ENCODE measurements at places on chromosomes 13 and 19.
A peak's percentile ranks its signal among the peaks of the same experiment; 100 is the strongest.

DNA sequence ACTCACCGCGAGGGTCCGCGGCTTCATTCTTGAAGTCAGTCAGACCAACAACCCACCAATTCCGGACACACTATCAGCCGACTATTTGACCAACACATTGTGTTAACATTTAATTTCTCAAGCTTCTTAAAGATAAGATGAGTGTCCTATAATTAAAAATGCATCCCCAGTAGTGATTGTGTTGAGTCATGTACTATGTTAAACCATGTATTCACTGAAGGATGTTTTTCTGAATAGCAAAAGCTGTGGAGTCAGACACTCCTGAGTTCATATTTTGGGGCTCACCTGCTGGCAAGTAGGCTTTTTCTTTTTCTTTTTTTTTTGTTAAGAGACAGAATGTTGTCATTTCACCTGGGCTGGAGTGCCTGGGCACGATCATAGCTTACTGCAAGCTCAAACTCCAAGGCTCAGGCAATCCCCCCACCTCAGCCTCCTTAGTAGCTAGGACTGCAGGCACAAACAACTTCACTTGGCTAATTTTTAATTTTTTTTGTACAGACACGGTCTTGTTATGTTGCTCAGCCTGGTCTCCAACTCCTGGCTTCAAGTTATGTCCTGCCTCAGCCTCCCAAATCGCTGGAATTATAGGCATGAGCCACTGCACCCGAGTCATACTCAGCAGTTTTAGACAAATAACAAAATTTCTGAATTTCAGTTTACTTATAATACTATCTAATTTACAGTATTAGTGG lies 606.9 kb downstream of the PCDH9 start:
- no peak for DNase-seq

- DNase-seq, result no peak
Measured at GRCh38 chr13:43831088-43831487, 44.3 kb upstream of the ENOX1 start.

- DNase-seq, result no peak
Measured at GRCh38 chr13:26531742-26532141, 25.7 kb upstream of the WASF3 start.

DNA sequence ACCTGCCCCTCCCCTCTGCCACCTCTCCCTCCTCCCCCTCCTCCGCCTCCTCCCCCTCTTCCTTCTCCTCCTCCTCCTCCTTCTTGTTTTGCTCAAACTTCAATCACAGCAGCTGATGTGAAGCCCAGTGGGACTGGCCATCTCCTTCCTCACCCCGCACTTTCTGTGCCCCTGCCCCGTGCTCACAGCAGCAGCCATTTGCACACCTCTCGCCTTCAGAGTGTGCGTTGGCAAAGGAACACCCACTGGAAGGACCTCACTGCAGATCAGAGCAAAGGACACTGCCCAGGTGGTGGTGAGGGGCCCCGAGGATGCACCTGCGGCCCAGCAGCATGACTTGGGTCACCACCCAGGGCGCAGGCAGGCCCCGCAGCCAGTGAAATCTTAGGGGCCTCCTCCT lies 98.8 kb downstream of the SOX1 start:
- DNase-seq, result no peak

DNA sequence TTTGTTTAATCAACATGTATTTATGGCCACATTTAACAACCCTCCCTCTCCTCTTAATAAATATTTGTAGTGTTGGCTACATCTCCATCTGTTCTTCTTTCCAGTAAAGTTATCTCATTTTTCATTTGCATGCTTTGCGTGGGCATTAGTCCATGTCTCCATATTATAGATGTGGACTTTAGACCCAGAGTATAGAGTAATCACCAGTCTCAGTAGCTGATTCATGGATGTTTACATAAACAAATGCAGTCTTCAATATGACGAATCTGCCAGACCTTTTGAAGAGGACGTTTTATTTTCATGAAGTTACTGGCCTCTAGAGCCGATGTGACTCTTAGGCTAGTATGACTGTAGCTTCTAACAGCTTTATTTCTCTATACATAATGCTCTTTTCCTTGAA lies 1546.2 kb downstream of the OLFM4 start:
- no peak for DNase-seq

DNA sequence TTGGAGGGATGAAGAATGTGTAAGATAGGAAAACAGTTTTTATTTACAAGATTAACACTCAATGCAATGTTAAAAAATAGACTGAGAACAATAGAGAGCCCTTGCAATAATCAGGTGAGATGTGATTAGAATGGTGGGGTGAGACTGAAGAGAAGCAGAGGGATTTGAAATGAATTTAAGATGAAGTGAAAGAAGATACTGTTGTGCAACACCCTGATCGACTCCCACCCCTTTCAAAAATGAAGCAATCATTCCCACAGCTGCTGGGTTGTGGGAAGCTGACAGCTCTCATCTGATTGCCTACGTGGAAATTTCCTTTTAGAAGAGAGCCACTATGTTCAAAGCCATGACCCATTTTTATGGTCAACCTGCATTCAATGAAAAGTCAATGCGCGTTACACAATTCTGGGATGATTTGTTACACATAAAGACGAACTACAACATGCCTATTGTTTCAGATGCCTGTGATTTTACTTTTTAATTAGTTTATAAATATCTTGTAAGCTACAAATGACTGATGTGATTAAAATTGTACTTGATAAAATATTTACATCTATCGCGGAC lies 1374.8 kb downstream of the PCDH9 start:
- DNase-seq, result no peak

DNA sequence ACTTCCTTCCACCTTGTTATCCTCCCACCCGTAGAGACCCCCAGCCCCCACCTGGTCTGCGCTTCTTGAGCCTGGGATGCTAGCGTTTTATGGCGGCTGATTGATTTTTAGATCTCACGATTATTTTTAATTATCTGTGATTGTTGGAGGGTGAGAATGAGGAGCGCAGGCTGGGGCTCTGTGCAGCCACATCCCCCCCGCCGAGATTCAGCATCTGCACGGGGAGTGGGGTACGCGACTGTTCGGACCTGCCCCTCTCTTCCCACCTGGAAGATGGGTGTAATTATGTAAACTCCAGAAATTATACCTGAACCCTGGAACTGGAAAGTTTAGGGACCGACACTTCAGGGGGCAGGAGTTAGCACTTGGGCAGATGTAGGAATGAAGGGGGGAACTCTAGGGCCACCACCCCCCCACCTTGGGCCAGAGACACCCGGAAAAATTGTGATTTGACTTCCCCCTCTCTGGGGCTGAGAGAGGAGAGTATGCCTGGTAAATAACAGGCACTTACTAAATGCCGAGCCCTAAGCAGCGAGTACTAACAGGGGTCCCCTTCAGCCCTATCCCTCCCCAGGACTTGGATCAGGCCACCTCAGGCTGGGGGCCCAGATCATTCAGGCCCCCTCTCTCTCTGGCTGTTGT lies 1.8 kb upstream of the ONECUT3 start:
- DNase-seq, result no peak

DNA sequence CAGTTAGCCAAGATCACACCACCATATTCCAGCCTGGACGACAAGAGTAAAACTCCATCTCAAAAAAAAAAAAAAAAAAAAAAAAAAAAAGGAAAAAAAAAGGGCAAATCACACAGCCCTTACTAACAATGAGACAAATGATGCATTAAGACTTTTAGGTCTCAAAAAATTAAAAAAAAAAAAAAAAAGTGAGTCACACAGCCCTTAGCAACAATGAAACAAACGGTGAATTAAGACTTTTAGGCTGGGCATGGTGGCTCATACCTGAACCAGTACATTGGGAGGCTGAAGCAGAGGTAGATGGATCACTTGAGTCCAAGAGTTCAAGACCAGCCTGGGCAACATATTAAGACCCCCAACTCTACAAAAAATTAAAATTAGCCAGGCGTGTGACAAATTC lies 32.4 kb upstream of the EIF3G start:
- no peak for DNase-seq

GRCh38 chr19:1110809-1111640 lies 7.2 kb downstream of the GPX4 start:
- no peak for DNase-seq

DNA sequence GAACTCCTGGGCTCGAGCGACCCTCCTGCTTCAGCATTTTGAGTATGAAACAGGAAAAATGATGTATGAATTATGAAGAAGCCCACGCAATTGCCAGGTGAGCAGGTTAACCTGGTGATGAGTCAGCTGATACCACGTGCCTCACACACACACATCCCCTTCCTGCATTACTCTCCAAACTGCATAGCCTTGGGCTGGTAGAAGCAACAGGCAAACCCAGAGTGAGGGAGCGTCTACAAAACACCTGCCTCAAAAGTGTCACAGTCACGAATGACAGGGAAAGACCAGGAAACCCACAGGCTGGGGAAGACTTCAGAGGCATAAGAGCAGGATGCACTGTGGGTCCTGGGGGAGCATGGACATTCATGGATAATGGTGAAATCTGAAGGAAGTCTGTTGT lies 192.8 kb upstream of the IRS2 start:
- DNase-seq, result no peak

DNA sequence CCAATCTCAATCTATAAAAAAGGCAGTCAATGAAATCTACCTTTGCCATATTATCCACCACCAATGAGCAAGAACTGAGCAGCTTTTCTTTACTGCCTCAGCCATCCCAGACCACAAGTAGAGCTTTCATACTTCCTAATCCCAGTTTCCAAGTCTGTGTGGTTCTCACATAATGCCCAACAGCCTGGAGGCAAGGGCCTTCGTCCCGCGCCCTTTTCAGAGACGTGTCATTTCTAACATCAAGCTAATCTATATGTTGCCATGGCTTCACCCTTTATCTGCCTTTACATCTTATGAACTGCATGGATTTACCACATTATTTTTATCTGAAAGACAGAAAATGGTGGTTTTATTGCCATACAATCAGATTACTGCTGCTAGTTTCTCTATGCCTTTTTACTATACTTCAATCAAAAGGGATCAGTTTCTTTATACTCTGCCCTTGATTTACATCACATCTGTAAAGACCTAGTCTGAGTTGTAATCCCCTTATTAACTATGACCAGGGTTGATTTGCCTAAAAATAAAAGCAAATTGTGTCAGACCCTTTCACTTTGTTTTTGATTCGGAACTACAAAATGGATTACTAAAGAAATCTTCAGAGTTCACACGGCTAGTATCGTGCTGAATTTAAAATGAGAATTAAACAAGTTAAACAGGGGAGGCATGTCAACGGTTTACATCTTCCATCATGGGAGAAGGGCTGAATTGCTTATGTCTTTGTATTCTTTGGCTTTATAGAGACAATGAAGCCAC lies 5.9 kb downstream of the EFNB2 start:
- no peak for DNase-seq

DNA sequence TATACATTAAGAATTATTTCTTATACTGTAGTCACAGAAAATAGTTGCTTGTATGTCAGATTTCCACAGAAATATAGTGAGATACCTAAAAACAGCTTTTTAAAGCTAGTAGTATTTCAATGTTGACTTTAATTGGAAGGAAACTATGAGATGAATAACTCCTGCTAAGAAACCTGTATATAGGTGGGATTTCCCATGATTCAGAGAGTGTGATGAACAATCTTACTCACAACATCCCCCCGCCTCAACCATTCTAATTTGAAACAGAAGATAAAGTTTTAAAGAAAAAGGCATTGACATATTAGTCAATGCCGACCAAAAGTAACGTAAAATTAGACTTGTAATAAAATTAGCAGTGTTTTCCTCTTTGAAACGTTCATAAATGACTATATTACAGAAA lies 1.4 kb upstream of the MIR17HG start:
- no peak for DNase-seq

- peak; percentile 74 for DNase-seq
Measured at GRCh38 chr13:28753208-28753892, 34.6 kb upstream of the SLC46A3 start.

- DNase-seq, result no peak
Measured at GRCh38 chr19:13935765-13936510, 2.3 kb downstream of the PODNL1 start.

- no peak for DNase-seq
Measured at GRCh38 chr13:24282256-24282655, 27.1 kb upstream of the C1QTNF9 start.

GRCh38 chr19:31350033-31350692 lies 927 bp upstream of the TSHZ3 start:
- no peak for DNase-seq

- DNase-seq, result no peak
Measured at GRCh38 chr13:95386370-95386769, 85.1 kb upstream of the ABCC4 start.

- DNase-seq, result no peak
Measured at GRCh38 chr19:55082020-55082851, 6.6 kb downstream of the EPS8L1 start.

DNA sequence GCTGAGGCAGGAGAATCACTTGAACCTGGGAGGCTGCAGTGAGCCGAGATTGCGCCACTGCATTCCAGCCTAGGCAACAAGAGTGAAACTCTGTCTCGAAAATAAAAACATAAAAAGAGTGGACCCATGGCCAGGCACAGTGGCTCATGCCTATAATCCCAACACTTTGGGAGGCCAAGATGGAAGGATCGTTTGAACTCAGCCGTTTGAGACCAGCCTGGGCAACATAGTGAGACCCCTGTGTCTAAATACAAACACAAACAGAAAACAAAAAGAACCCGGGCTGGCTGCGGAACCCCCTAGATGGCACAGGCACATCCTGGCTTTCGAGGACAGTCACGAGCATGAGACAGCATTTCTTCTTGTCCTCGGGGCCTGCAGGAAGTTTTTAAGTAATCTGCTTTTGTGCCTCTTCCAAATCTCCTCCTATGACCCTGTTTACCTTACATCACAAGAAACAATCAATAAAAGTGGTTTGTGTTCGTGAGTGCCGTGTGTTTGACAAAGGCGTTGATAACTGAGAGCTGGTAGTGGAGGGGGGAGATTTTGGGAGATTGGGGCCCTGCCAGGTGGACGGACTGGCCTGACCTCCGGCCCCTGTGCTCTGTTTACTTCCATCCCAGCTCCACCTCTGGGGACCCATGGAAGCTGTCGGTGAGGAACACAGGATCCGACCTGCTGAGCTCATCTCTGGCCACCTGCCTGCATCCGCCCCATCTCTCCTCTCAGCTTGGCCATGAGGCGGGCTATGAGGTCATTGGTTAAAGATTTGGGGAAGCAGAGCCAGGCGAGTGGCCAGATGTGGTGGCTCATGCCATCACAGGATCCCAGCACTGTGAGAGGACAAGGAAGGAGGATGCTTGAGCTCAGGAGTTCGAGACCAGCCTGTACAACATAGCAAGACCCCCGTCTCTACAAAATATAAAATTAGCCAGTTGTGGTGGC lies 5.9 kb upstream of the GDF15 start:
- no peak for DNase-seq

GRCh38 chr13:107617527-107617926 lies 597.8 kb downstream of the LIG4 start:
- no peak for DNase-seq

DNA sequence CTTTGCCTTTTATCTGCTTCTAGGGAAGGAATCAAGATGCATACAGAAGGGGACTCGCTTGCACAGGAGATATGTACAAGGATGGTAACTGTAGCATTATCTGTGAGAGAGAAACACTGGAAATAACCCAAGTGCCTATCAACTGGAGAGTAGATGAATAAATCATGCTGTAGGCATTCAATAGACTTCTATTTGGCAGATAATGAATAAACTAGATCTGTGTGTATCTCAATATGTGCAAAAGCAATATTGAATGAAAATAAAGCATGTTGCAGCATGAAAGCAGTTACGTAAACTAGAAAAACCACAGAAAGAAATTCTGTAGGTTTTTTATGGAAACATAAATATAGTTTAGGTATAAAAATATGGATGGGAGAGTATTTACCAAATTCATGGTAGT lies 38.6 kb upstream of the RGCC start:
- DNase-seq, result no peak
